ENCODE measurements at places on chromosomes 6 and 20.

DNA sequence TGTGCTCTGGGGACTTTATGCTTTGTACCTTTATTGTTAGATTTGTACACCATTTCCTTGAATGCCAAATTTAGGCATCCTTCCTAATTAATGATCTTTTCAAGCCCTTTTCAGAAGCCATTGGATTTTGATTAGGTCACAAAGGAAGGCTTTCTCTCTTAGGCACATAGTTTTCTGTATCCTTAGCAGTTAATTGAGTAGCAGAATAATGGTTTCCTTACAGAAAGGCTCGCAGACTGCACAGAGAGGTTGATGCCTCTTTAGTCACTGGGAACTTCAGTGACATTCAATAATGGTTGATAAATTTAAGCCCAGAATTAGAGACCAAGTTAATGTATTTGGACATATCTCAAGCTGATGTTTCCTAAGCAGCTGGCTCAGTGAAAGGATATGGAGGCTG is 139.1 kb upstream of the VGLL2 start:
- ATAC-seq: no peak

- no peak for ATAC-seq
Measured at GRCh38 chr6:35808688-35809087, 3.5 kb downstream of the LHFPL5 start.

DNA sequence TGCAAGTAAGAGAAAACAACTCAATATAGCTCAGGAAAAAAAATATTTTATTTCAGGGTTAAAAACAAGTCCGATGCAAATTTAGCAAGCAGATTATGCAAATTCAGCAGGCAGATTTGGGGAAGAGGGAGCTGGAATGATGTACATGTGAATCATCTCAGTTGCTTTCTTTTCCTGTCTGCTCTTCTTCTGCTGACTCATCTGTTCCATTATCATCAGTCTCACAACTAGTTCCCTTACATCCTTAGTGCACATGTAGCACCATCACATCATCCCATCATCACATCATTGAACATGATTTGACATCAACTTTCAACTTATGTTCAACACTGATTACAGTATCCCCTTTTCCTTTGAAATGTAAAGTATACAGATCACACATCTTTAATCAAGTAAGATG is 11.5 kb upstream of the DEFB113 start:
- no peak for ATAC-seq

DNA sequence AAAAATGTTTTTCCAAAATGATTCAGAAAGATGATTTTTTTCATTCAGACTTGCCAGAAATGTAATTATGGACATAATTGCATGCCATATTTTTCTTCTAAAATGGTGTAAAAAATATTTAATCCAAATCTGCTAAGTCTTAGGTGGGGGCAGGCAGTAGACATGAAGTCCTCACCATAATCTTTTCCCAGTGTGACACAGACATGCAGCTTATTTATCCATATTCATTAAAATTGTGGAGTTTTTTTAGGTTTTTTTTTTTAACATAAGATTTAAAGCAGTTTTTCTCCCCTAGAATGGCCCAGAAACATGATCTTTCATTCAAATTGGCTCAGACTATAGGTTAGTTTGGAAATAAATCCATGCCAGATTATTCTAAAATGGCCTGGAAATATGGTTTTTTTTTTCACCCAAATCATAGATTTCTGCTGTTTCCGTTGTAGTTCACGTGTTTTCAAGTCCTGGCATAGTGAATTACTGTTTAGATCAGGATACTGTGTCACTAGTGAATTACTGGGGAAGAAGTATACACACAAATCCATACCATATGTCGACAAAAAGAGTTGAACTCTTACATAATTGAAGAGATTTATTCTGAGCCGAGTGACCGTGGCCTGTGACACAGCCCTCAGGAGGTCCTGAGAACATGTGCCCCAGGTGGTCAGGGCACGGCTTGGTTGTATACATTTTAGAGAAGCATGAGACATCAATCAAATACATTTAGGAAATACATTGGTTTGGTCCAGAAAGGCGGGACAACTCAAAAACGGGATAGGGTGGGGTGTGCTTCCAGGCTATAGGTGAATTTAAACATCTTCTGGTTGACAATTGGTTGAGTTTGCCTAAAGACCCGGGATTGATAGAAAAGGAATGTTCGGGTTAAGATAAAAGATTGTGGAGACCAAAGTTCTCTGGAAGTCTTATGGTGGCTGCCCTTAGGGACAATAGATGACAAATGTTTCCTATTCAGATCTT is 33.9 kb downstream of the ZNF133 start:
- no peak for ATAC-seq

DNA sequence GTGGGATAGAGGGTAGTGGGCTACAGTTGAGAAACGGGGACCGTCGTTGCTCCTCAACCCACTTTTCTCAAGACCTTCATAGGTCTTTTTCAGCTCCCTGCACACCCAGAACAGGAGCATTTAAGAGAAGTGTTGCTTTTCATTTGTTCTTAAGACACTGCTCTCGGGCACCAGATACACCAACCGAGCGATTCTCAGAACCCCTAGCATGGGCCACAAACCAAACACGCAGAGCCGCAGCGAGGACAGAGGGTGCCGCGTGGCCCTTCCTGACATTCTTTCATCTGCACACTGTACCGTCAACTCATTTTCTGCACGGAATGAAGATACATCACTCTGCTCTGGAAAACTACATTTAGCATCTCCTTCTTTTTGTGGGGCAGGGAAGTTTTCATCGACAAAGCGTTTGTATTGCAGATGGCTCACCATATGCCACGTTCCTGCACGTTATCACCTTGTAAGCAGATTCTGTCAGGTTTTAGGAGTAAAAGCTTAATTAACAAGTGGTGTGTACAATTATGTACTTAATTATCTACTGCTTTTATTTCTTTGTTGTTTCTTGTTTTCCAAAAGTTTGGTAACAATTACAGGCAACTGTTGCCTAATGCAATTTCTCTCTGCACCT is 70.4 kb upstream of the MLN start:
- no peak for ATAC-seq

DNA sequence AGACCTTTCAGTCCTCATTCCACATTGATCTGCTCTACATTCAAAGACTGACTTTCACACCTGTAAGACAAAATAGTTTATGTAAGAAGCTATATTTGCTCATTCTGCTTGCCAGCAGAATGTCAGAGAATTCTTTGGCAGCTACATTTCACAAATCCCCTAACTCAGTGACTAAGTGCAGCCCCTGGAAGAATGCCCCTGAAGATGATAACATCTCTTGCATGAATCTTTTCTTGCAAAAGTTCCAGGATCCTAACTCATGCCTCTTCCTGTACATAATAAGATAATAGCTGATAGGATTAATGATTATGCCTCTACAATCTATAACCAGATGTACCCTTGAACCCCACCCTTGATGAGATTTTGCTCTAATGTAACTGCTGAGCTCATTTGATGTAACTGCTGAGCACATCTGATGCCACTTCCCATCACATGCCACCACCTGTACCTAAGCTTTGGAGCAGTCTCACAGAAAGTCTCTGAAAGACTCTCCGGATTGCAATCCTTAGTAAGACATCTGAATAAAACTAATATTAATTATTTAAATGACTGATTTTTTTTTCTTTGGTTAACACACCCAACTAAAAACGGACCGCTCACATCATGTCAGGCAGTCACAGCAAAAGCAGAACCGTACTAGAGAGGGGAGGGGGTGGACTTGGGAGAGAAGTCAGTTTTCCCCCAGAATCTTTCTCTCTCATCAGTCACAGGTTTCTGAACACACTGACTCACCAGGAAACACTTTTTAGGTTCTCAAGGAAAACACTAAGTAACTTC is 684 bp upstream of the DNAH8 start:
- ATAC-seq: peak; percentile 35

DNA sequence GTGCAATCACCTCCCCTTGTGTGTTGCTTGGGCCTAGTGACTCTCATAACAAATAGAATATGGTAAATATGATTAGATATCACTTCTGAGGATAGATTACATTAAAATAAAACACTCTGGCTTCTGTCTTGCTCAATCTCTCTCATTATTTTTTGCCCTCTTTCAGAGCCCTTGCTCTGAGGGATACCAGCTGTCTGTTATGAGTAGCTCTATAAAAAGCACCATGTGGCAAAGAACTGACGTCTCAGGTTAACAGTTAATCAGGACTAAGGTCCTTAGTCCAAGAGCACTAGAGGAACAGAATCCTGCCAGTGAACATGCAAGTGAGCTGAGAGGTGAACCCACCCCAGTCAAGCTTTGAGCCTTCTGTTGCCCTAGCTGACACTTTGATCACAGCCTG is 402.2 kb upstream of the HTR1E start:
- no peak for ATAC-seq

DNA sequence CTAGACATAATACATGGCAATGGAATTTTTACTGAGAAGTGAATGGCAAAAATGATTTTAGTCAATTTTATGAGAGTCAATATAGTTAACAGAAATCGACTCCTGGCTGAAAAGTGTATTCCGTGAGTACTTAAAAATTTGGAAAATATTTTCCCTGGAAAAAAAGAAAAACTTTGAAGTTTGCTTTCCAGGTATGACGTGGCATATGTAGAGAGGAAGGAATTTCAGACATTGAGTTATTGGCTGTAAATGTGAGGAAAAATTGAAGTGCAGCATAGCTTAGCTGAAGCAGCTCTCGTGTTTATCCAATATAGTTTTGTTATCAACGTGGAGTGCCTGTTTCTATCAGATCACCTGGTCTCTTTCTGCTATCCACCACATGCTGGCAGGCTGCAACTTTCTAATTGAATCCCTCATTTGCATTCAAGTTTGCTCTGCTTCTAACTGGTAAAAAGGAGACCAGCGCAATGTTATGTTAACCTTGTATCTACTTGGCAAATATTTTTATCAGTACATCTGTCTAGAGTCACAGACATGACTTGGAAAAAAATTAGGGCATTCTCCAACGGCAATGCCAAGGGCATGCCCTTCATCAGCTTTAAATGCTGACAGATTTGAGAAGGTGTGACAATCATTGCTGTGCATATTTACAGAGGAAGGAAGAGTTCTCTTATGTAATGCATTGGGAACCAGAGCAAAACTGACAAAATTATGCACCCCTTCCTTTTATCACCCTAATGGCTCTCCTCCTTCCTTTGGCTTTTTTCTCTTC is 1102.8 kb upstream of the FLRT3 start:
- no peak for ATAC-seq

DNA sequence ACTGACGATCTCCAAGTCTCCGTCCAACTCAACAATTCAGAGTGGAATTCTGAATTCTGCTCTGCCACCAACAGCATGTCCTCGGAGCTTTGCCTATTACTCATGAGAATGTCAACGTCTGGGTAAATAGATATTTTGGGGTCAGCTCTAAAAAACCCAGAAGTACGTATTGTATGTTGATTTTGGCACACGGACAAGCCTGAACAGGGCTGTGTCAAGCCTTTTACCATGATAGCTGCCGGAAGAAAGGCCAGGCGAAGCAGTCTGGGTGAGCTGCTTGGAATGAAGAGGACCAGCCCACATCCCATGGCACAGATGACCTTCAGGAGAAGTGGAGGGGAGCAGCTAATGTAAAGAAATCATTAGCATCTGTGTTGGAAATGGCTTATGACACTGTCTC is 88.0 kb upstream of the JAG1 start:
- no peak for ATAC-seq

All from SK-N-SH treated with all-trans-retinoic acid at 6 μM for 48 hours (cell line).